ENCODE measurements at places on chromosomes 5 and 9.

GRCh38 chr5:31962871-31963307 lies 211.2 kb downstream of the GOLPH3 start:
- DNase-seq = no peak

- DNase-seq = no peak
These were observed 8.5 kb downstream of the KDM3B start for GRCh38 chr5:138360941-138361452.

GRCh38 chr9:126857261-126857960 lies 3.0 kb upstream of the ZBTB34 start:
- DNase-seq = no peak

GRCh38 chr9:112747094-112747493 lies 3.5 kb upstream of the SNX30 start:
- no peak for DNase-seq

- DNase-seq = no peak
These were observed 371.2 kb downstream of the NFIB start for GRCh38 chr9:13942695-13943094.

GRCh38 chr5:68200288-68200687 lies 15.3 kb upstream of the PIK3R1 start:
- no peak for DNase-seq

All from activated naive CD4-positive, alpha-beta T cell treated with anti-CD3 and anti-CD28 coated beads, Interleukin-2, amount 50 U/mL, for 16 hours (primary cell).